NCI-H2029 (cell line): ENCODE measurements at places on chromosomes 13 and 19.

DNA sequence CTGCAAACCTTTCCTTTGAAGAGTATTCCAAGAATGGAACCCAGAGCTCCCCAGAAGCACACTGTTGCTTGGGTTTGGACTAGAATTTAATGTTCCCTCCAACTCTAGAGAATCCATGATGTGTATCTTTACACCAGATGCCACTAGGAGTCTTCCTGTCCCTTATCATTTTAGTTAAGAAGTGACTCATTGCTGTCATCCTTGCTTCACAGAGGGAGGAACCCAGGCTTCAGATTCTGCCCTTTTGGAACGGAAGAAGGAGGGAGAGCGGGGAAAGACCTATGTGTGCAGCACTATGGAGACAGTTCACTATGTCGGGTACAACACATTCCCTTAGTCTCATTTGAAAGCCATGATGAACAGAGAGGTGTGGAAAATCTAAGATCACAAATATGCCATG lies 2.1 kb upstream of the ATP12A start:
- DNase-seq, result no peak

DNA sequence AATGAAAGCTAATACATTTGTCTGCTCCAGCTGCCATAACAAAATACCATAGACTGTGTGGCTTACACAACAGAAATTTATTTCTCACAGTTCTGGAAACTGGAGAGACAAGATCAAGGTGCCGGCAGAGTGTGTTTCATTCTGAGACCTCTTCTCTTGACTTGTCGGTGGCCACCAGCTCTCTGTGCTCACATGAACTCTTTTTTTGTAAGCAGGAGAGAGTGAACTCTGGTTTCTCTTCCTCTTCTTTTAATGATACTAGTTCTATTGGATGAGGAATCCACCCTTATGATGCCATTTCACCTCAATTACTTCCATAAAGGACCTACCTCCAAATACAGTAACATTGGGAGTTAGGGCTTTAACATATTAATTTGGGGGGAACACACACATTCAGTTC lies 11.7 kb downstream of the KCTD12 start:
- no peak for DNase-seq

DNA sequence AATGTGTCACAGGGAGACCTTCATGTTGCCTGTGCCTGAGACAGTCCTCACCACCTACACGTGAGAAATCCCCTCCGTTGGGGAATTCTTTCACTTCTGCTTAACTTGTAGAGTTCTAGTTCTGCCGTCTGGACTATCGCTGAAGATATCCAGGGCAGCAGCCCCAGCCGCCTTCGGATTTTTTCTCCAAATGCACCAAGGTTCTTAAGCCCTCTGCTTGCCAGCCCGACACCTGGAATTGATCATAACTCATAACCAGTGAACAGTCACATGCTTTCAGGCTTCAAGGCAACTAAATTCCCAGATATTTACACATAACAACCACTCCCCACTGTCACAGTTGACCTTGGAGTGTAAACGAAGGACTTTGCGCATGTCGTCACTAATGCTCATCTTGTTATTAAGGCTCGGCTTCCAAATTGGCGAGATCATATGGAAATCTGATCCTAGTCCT lies 114.4 kb downstream of the RAB20 start:
- no peak for DNase-seq

- no peak for DNase-seq
These were observed 18.0 kb upstream of the RBM26 start for GRCh38 chr13:79423801-79424642.

- DNase-seq, result no peak
These were observed 12.6 kb upstream of the GNA15 start for GRCh38 chr19:3123088-3123721.

DNA sequence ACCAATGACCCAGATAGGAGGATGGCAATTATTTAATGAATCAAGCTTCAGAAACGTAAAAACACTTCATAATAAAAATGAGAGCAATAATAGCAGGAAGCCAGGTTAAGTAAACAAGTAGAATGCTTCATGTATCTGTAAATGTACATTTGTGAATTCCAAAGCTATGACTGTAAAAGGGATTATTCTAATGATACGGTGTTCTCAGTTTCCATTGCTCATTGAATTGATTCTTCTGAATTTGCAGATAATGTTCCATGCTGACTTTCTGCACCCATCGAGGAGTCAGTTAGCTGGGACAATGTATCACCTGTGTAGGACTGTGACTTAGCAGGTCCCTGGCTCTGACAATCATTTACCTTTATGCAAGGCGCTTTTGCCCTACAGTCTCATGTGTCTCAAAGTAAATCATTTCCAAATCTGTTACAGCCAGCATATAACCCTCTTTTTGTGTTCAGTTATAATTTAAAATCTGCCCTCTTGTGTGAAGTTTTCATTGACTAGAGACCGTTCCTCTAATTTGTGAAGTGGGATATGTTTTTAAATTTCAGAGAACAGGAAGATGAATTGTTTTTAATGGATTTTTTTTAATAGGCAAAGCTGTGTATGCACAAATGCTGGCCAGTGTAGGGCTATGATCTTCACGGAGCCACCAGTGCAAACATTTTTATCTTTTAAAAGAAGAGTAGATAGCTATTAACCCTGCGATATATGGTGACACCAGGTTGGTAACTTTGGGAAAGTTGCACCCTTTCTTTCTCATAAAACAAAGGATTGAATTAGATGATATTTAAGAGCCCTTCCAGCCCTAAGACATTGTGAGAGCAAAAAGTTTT lies 267.1 kb downstream of the KLF5 start:
- no peak for DNase-seq

- no peak for DNase-seq
These were observed at the start of gene CCNA1 for GRCh38 chr13:36432106-36432544. Gene CCNA1, plus strand, starts transcription at chr13:36432495. Its CDS starts 562 bp downstream, at chr13:36433057.

GRCh38 chr13:40697711-40698110 lies 31.3 kb upstream of the FOXO1 start:
- DNase-seq, result no peak

DNA sequence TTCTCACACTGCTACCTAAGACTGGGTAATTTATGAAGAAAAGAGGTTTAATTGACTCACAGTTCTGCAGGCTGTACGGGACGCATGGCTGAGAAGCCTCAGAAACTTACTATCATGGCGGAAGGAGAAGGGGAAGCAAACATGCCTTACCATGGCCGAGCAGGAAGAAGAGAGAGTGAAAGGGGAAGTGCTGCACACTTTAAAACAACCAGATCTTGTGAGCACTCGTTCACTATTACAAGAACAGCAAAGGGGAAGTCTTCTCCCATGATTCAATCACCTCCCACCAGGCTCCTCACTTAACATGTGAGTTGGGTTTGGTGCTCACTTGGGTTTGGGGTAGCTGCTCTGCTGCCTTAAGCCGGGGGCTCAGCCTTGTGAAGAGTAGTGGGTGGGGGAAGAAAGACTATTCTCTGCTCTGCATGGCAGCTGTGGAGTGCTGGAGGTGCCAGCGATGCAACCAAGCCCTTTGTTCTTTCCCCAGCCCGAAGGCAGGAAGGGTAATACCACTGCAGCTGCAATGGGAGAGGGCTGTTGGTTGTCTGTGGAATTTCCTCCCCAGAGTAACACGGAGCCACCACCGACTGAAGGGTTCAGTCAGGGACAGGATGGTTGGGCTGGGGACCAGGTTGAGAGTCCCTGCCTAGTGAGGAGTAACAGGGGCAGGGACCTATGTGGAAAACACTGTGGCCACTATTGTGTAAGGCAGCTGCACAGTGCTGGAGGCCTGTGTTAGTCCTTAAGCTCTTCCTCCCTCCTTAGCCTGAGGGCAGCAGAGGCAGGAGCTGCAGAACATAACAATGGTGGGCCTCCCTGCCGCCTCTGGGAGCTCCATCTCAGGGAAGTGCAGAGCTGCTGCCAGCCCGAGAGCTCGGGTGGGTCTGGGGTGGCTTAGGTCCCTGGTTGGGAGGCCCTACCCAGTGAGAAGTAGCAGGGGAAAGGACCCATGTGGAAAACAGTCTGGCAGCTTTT lies 1262.5 kb downstream of the EFNB2 start:
- no peak for DNase-seq

DNA sequence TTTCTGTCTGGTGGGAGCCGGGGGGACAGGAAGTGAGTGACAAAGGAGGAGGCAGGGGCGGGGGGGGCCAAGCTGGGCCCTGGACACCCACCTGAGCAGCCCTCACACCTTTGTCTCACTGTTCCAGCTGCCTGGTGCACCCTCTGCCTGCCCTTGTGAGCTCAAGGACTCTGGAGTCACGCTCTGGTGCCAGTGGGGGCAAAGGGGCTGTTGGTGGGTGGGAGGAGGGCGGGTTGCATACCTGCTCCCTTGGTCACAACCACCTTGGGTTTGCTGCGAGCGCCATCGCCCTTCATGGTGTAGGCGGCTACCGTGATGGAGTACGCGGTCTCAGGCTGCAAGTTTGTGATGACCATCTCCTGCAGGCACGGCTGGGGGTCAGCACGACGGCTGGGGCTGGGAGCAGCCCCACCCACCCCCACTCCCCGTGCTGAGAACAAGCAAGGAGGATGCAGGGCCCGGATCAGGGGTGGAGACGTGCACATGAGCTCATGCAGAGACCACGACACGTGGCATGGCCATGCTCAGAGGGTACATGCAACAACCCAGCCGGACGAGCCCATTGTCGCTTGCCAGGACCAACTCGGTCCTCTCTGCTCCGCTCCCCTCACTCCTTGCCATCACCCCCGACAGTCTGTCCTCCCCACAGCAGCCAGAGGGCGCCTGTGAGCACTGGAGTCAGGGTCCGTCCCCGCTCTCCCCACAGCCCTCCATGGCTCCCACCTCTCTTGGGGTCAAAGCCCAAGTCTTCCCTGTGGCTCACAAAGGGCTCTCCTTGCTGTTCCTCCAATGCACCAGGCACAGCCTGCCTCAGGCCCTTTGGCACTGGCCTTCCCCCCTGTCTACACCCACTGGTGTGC lies 114.9 kb downstream of the PTPRS start:
- DNase-seq, result no peak

- DNase-seq, result no peak
These were observed 83.9 kb downstream of the TBC1D4 start for GRCh38 chr13:75398072-75398471.

GRCh38 chr19:55482156-55482961 lies 2.6 kb upstream of the NAT14 start:
- DNase-seq, result no peak

DNA sequence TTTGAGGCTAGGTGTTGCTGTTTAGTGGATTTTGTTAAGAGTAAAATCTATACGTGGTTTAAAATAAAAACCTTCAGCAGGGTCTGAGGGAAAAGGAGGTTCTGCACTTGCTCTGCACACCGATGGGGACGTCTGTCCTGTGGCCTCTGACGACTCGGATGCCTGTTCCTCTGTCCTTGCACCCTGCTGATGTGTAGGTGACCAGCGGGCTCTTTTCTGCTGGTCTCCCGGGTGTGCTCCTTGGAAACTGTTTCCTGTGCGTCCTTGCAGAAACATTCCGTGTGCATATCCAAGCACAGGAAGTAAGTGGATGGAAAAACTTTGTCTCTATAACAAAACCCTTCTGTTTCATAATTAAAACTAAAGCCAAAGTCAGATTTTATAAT lies 3.8 kb downstream of the ATP4B start:
- DNase-seq, result no peak

DNA sequence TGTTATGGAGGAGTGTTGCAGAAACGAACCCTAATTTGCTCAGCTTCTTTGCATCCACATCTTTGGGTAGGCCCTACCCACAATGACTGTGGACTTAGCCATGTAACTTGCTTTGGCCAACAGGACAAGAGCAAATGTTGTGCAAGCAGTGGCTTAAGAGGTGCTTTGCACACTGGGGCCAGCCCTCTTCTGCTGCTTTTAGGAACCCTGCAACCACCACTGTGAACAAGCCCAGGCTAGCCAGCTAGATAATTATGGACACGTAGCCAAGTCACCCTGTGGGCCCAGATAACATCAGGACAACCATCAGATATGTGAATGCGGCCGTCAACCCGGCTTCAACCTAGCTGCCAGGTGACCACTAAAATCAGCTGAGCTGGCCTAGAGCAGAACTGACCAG lies 17.1 kb downstream of the C19orf47 start:
- DNase-seq, result no peak

DNA sequence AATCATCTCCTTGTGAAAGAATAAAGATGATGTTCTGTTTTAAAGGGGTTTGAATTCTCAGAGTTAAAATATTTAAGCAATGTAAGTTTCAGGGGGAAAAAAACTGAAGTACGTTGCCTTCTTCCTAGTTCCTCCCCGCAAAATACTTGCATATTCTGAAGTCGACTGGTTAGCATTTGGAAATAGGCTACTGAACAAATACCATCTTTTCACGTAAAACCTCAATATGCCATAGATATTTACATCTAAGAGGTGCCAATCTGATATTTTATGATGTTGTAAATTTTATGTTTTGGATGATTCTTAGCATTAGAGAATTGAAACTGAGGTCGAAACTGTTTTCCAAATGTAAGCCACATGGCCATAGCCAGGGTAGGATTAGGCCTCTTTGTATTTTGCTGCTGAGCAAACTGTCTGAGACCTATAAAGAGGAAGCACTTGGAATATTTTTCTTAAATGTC lies 138.3 kb downstream of the FLT1 start:
- no peak for DNase-seq

DNA sequence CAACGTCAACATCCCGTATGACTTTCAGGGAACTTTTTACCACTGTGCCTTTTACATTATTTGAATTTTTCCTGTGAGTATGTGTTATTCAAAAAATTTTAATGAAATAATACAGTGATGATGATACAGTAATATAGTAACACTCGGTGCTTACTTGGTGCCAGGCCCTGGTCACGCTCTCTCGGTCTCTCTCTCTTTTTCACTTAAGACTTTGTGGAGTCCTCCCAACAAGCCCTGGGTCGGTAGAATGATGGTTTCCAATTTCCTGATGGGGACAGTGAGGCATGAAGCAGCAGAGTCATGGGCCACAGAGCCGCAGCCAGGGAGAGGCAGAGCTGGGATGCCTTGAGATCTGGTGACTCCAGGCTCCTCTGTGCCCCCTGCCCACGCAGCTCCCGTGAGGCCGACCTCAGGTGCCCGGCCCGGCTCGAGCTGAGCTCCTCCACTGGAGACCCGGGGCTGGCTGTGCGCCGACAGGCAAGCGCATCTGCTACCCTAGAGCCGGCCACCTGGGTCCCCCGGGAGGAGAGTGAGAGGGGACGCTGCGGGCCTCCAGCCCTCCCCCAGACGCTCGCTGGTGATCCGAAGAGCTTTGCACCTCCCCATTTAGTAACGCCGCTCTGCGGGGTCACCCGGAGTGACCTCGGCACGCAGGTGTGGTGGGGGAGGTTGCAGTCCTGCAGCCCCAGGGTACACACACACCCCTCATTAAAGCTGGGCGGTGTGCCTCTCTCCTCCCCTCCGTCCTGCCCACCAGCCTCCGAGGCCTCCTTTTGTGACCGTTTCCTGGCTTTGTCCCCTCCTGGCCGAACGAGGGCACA lies 4.4 kb upstream of the SBK3 start:
- no peak for DNase-seq

GRCh38 chr19:1420590-1420989 lies 13.2 kb downstream of the DAZAP1 start:
- DNase-seq, result no peak

- DNase-seq, result no peak
These were observed 197.4 kb downstream of the DLEU7 start for GRCh38 chr13:50646070-50646469.

- no peak for DNase-seq
These were observed 113.9 kb downstream of the SLC7A1 start for GRCh38 chr13:29481603-29482002.
